ENCODE measurements at places on chromosomes 11 and 22.

DNA sequence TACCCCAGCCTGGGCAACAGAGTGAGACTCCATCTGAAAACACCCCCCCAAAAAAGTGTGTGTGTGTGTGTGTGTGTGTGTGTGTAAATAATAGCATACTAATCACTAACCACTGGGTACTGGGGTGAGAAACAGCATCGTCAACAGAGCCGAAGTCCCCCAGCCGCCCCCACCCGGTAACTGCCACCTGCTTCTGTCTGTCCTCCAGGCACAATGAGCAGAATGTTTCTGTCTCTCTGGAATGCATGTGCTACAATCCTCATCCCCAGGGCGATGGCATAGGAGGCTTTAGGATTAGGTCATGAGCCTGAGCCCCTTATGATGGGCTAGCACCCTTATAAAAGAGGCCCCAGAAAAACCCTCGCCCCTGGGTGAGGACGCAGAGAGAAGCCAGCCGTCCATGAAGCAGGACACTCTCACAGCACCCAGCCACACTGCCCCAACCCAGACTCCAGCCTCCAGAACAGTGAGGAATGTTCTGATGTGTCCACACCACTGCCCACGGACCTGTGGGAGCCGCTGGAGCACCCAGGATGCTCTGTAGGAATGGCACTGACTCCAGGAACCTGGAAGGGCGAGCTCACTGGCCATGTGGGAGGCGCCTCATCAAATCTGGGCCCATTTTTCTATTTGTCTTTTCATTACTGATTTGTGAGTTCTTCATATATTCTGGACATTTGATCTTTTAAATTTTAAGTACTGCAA, 9.9 kb downstream of the TTLL8 start:
- DNase-seq = no peak

DNA sequence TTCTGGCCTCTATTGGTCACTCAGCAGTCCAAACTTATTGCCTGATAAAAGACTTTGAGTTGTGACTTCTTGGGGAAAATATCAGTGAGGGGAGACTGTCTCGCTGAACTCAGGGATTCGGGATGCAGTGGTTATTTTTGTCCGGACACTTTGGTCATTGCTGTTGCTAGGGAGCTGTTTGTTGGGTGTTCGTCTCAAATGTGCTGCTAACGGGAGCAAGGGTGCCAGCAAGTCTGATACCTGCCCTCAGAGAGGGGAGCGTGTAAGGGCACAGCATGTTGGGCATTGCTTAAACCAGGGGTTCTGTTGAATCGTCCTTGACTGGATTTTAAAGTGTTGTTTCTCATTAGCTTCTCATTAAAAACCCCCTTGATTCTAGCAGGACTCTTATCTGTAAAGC, 49.2 kb upstream of the SLC25A18 start:
- no peak for DNase-seq

DNA sequence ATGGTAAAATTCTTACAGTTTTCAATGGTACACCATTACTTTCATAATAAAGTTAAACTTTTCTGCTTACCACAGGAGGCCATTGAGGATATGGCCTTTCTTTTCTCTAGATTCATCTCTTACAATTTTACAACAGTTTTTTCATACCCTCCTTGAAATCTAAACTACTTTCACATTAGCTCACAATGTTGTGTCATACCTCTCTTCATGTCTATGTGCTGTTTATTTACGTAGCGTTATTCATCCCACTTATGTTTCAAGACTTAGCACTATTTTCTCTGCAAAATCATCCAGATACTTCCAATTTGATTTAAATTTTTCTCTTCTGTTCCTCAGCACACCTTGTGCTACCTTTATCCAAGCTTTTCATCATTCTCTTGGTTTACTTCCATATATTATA, 123.3 kb downstream of the METTL15 start:
- no peak for DNase-seq

GRCh38 chr11:128940603-128941002, 2.1 kb downstream of the TP53AIP1 start:
- no peak for DNase-seq

- DNase-seq = peak; percentile 95
Observed at GRCh38 chr11:128488471-128488870, 98.9 kb downstream of the ETS1 start.

GRCh38 chr11:119222891-119223290, 16.8 kb downstream of the CBL start:
- no peak for DNase-seq

GRCh38 chr11:26993965-26994457, at the start of gene FIBIN:
TSS of gene FIBIN (plus strand) at chr11:26994112. CDS start at chr11:26994527, 415 bp downstream.
- no peak for DNase-seq

- no peak for DNase-seq
Observed at GRCh38 chr11:94472916-94473799, 20.5 kb downstream of the MRE11 start.

- no peak for DNase-seq
Observed at GRCh38 chr11:78228467-78228866, 39.7 kb downstream of the USP35 start.

- DNase-seq = no peak
Observed at GRCh38 chr11:126938718-126939117, 61.9 kb downstream of the KIRREL3 start.

GRCh38 chr22:27377501-27378295, 423.9 kb downstream of the MN1 start:
- DNase-seq = no peak

GRCh38 chr11:38952698-38953097, 2354.7 kb upstream of the RAG2 start:
- no peak for DNase-seq

DNA sequence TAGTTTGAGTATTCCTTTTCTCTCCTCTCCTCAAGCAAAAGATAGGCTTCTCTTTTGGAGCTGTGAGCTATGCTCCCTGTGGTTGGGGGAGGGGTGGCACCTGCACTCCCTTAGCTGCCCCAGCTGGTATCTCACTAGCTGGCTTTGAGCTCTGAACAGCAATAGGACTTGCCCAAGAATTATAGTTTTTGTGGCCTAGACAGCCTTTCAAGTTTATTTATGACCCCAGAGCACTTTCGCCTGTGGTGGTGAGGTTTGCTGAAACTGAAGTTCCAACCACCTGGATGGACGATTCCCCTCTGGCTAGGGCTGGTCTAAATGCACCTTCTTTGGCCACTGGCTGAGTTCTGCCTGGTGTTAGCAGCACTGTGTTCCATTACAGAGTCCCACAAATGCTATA, 37.1 kb upstream of the SLC37A2 start:
- no peak for DNase-seq

GRCh38 chr22:35972559-35972958, 56.1 kb downstream of the RBFOX2 start:
- no peak for DNase-seq

- no peak for DNase-seq
Observed at GRCh38 chr11:4008116-4008515, 86.5 kb upstream of the RRM1 start.

- DNase-seq = peak; percentile 12
Observed at GRCh38 chr11:27571154-27571810, 64.7 kb upstream of the LIN7C start.

- no peak for DNase-seq
Observed at GRCh38 chr11:19813158-19813879, 100.7 kb downstream of the NAV2 start.

GRCh38 chr11:35398881-35399280, 20.5 kb downstream of the SLC1A2 start:
- no peak for DNase-seq

DNA sequence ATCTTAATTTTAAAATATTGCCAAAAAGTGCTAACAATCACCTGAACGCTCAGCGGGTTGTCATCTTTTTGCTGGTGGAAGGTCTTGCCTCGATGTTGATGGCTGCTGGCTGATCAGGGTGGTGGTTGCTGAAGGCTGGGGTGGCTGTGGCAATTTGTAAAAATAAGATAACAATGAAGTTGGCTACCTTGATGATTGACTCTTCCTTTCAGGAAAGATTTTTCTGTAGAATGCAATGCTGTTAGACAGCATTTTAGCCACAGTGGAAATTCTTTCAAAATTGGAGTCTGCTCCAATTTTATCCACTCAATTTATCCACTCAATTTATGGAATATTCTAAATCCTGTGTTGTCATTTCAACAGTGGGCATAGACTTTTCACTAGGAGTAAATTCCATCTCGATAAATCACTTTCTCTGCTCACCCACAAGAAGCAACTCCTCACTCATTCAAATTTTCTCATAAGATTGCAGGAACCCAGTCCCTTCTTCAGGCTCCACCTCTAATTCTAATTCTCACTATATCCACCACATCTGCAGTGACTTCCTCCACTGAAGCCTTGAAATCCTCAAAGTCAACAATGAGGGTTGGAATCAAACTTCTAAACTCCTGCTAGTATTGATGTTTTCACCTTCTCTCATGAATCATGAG, 78.8 kb downstream of the LINC01488 start:
- no peak for DNase-seq

- DNase-seq = no peak
Observed at GRCh38 chr11:100208207-100208606, 478.9 kb upstream of the ARHGAP42 start.

DNA sequence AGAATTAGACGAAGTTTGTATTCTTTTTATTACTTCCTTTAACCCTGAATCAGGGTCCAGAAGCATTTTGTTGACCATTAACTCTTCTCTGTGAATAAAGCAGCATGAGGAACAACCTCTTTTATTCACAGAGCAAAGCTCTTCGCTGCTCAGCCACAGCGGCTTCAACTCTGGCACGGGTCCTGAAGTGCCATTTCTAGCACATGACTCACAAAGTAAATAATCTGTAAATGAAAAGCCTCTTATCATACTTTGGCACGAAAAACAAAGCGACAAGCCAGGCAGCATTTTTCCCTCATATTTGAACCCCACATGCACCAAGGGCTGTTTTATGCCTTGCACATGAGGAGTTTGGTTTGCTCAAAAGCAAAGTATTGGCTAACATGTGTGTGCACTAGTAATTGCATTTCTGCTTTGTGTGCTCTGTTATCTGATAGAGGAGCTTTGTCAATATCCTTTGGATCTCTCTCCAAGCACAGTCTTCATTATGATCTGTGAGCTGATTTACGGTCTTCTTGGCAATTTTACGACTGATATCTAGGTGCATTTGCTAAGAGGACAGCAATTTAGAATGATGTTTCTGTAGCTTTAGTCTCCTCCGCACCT, 33.0 kb upstream of the APOBEC3A start:
- peak; percentile 73 for DNase-seq

DNA sequence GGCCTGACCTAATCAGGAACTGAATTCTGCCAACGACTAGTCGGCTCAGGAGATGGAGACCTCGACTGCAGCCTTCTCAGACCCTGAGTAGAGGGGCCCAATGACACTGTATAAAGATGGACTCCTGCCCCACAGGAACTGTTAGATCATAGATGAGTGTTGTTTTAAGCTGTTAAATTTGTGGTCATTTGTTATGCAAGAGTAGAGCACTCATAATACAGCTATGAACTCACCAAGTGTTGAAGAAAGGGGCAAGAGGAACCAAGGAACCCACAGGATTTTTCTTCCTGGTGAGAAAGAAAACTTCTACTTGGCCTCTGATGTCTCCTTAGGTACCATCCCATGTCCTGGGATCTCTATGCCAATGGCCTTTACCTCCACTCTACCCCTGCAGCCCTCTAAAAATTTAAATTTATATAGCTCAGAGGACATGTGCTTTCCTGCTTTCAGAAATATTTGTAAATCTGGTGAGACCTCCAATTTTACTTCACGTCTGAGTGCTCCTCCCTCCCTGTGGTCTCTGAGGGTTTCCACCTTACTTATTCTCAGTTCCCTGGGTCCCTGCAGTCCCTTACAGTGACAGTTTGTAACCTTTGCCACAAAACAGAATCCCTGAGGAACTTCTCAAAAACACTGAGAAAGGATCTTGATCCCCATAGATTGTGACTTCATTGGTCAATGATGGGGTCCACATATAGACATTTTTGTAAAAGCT, 256.3 kb upstream of the ARHGAP20 start:
- peak; percentile 10 for DNase-seq

GRCh38 chr11:122304973-122305372, 189.0 kb upstream of the BLID start:
- no peak for DNase-seq

DNA sequence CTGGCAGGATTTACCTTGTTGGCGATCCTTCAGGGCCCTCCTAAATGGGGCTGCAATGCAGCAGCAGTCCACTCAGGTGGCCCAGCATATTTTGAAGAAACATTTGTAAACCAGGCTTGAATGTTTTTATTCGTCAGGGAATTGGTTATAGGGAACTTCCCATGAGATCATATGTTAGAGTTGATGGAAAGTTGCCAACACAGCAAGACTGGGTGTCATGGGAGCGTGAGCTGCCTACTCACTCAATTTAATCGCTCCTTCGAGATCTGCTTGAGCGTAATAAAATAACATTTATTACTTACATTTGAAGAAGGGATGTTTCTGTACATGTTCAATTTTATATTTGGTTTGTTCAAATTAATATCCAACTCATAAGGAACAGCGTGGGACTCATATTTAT, 19.4 kb downstream of the OR2AT4 start:
- no peak for DNase-seq

- DNase-seq = no peak
Observed at GRCh38 chr11:70397983-70398833, at the start of gene CTTN. TSS of gene CTTN (plus strand) at chr11:70398529. CDS start at chr11:70407298, 8,769 bp downstream.

DNA sequence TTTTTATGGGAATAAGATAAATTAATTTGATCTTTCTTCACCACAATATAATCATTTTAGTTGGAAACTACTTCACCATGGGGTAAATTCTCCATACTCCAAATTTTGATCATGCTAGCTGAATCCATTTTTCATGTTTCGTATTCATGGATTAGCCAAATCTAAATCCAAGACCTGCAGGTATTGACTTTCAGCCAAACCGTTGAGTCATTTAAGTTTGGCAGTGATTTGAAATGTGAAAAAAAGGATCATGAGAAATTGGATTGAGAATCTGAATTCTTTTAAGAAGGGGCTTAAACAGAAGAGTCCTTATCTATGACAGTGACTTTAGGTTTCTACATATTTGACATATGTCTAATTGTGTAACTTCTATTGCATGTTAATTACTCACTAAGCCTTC, 5.3 kb downstream of the GAS2 start:
- DNase-seq = no peak

DNA sequence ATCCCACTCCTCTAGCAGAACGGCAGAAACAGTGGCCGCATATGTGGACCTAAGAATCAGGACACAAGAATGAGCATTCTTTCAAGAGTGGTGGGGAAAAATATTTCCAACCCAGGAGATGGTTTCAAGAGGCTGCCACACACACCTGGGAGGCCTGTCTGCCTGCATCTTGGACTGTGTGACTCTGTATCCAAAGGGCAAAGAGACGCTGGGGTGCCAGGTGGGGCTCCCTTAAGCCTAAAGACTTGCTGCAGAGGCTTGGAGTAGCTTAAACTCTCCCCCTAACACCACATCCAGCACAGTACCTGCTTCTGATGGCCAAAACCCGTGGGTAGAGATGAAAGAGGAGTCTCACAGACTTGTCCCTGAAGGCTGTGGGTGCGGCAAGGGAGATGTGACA, 3.5 kb downstream of the CXCR5 start:
- no peak for DNase-seq

DNA sequence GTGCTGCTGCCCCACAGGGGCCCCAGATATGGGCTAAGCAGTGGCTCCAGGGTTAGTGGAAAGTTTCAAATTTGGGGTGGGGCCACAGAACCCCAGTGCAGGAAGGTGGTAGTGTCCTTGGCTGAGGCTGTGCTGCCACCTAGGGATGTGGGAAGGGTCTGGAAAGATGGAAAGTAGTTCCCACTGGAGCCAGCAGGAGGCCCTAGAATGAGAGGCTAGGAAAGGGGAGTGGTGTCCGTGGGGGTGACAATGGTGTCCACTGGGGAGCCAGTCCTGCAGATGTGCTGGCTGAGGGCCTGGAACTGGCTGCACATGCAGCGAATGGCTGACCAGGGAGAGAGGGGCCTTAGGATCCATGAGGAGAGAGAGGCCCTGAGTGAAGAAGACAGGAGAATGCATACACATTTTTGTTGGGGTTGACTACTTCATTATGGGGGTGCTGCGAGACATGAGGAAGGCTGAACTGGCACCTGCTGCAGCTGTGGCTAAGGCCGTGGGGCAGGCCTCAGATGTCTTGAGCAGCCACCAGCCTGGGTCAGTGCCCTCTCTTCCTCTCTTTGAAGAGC, 21.1 kb downstream of the RFPL3 start:
- DNase-seq = no peak
